ENCODE measurements at places on chromosomes 13 and 19.

DNA sequence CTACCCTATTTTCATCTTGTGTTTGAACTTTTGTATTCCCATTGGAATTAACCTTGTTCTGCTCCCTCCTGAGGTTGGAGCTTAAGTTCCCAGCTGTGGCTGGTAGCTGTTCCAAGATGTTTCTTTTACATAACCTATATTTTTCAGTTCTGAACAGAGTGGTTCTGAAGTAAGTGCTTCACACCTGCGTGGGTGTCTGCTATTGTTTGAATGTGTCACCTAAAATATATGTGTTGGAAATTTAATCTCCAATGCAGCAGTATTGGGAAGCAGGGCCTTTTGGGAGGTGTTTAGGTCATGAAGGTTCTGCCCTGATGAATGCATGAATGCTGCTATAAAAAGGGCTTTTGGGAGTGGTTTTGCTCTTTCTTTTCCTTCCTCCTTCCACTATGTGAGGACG lies 123.8 kb downstream of the LACC1 start:
- no peak for DNase-seq

GRCh38 chr13:105552078-105552477 lies 983.4 kb downstream of the EFNB2 start:
- DNase-seq: no peak

DNA sequence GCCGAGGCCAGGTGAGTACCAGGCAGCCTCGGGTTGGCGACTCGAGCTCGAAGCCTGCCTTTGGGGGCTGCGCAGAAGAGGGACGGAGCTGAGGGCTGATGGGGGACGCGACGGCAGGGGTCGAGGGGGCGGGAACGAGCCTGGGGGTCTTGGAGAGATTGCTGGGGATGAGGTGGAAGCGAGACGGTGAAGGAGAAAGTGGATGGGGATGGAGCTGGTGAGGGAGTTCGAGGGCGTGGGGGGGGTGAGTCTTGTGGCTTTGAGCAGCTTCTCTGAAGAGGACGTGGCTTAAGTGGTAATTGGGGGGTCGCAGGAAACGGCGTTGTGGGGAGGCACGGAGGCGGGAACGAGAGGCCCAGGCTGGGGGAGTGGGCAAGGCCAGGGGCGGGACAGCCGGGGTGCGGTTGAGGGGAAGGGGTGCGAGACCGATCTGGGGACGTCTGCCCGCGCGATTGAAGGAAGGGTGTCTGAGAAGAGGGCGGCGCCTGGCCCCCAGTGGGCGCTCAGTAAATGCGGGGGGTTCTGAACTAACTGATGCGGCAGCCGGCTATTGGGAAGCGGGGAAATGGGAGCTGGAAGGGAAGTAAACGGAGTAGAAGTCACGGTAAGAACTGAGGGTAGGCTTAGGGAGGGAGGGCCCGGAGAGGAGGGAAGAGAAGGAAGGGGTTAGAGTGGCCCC lies 426 bp downstream of the MYO9B start:
- DNase-seq: peak; percentile 39

GRCh38 chr13:68982961-68983619 lies 1124.5 kb upstream of the ATXN8OS start:
- no peak for DNase-seq

DNA sequence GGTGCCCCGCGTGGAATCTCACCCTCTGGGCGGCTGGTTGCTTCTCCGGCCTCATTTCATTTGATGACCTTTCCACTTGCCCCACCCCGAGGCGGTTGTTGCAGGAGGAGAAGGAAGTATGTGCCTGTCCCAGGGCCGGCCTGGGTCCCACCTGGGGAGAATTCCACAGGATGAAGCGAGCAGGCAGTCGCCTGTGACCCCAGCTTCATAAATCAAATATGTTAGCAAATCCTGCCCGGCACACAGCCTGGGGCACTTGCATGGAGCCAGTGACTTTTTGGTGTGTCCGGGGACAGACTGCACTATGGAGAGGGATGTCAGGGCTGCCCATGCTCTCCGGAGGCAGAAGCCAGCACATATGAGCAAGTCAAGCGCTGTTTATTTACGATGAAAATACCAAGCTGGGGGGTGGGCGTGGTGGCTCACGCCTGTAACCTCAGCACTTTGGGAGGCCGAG lies 19.7 kb upstream of the ZBTB7A start:
- no peak for DNase-seq

- peak; percentile 20 for DNase-seq
Measured at GRCh38 chr13:45120967-45121831, 889 bp downstream of the GTF2F2 start.

Measured in RWPE1 (cell line).